Fibroblast of upper back skin (primary cell): ENCODE measurements at places on chromosomes 6 and 20.
A peak's percentile ranks its signal among the peaks of the same experiment; 100 is the strongest.

- DNase-seq: no peak
Measured at GRCh38 chr20:60690771-60691170, 561.3 kb upstream of the CDH4 start.

GRCh38 chr6:40688214-40688761 lies 101.1 kb upstream of the LRFN2 start:
- DNase-seq: peak; percentile 19

DNA sequence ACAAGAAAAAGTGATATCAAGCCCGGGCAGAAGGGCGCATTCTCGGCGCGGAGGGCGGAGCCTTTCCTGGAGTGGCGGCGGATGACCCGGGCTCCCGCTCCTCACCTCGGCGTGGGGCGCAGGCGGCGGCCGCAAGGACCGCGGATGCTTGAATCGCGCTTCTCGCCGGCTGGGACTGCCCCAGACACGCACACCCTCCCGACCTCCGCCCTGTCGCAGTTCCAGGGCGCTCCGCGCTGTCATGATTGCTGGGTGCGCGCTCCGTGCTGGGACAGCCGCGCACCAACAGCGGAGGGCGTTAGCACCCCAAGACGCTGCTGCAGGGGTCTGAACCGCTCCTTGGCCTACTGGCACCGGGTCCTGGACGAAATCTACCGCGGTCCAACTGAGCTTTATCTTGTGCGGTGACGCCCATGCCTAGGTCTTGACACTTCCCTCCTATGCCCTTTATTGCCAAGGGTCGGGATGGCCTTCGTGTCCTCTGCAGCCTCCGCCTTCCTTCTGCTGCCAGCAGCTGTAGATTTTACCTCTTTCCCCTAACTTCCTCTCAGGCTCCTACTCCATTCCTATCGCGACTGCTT lies 43.3 kb downstream of the IRAK1BP1 start:
- DNase-seq: no peak

GRCh38 chr20:32967961-32968457 lies 36.2 kb downstream of the SUN5 start:
- DNase-seq: no peak

DNA sequence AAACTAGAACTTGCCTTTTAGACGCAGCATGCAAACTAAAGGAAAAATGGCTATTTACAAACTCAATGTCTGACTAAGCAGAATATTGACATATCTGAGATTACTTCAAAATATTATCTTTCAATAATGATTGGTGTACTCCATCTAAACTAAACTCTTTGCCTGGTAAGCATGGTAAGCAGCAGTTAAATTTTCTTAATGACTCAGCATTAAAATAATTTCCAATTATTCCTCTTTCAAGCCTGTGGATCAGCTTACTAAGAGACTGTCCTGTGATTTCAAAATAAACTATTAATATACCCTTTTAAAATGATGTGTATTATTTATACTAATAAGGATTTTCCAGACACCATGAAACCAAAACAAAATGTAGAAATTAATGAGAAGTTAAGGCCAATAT lies 226.8 kb upstream of the THEMIS start:
- DNase-seq: no peak

DNA sequence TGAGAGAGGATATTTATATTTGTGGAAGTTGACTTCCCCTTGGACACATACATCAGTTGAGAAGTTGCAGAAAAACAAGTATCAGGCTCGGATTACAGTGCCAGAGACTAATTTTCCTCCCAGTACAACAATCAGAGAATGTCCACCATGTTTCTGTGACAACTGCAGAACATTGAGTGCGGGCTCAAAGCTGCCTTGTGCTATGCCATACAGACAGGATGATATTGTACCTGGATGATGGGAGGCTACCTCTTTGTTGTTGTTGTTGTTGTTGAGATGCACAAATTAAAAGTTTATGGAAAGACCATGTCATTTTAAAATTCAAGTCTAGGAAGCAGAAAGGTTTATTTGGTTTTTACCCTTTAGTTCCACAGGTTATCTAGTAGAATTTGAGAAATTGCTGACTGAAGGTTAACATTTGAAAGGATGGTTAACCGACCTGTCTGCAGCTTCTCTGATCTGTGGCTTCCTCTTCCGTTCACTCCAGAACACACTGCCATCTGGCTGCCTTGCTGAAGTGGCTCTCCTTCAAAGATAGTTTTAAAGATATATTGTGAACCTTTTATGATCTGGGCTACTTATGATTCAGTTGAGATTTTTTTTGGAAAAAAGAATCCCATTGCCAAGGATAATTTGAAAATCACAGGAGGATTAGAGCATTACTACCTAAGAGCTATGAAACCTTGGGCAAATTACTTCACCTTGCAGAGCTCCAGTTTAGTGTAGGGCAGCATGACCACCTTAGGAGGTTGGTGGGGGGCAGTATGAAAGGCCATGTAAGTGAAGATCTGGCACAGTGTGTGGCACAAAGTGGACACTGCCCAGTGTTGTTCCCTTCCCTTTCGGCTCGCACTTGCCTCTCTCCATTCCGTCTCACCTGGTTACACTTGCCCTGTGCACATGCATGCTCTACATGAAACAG lies 15.9 kb downstream of the TMEM200A start:
- peak; percentile 42 for DNase-seq

DNA sequence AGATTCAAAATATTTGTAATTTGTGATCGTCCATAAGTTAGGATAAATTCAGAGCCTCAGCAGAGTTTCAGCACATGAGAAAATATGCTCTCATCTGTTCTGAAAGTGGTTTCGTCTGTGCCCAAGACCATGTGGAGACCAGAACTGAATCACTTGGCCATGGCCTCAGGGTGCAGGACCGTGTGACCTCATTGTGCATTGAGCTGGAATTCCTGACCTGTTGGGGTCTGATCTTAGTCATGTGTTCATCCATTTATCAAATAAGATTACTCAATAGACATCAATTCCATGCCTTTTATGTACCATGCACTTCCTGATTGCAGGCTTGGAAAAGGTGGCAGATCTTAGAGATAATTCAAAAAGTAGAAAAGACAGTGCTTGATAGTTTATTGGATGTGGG lies 680.5 kb downstream of the QKI start:
- DNase-seq: peak; percentile 12

- no peak for DNase-seq
Measured at GRCh38 chr20:4873396-4873795, 127.9 kb downstream of the SLC23A2 start.

GRCh38 chr6:21905531-21905930 lies 312.0 kb downstream of the SOX4 start:
- DNase-seq: no peak

DNA sequence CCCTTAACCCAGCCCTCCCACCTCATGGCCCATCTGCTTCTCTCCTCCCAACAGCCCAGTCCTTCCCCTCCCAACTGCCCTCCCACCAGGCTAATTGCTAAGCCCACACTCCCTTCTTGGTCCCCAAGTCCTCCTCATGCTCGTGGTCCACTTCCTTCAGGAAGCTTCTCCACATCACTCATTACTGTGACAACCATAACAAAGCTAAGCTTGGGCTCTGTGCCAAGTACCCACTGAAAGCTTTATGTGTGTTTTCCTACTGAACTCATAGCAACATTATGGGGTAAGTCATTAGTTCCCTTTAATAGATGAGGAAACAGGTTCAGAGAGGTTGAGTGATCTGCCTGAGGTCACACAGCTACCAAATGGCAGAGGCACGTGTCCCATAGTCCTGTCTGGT lies 16.2 kb downstream of the FRS3 start:
- no peak for DNase-seq

GRCh38 chr20:62641321-62642050 lies 817 bp upstream of the SLCO4A1 start:
- DNase-seq: no peak

DNA sequence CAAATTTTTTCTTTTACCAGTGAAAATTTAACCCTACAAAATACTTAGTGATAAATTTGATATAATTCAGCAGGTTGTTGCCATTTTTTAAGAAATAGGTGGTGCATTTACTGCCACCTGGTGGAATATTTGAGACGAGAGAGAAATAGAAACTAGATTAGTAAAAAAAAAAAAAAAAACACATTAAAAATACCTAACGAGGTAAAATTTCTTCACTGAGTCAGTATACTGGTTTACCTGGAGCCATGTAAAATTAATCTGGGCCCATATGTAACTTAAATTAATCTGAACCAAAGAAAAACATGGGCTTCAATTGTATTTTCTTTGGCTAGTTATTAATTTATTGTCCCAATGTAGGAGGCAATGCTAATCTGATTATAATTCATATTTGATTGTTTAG lies 520.8 kb downstream of the EPM2A start:
- peak; percentile 40 for DNase-seq

DNA sequence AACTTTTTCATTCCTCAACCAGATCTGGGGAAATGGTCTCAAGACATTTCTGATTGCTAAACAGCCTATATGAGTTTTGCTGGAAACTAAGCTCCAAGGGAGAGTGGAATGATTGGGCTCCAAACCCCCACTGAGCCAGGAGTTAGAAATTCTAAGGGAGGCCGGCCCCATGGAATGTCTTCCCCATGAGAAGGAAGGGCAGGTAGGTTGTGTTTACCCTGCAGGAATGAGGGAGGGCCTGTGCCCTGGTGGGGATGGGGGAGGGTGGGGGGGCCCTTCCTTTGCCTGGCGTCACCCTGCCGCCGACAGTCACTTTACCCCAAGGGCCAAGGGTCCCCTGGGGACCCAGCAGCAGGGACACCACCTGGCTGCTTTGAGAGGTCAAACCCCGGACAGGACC lies 298.9 kb downstream of the TFAP2C start:
- no peak for DNase-seq

DNA sequence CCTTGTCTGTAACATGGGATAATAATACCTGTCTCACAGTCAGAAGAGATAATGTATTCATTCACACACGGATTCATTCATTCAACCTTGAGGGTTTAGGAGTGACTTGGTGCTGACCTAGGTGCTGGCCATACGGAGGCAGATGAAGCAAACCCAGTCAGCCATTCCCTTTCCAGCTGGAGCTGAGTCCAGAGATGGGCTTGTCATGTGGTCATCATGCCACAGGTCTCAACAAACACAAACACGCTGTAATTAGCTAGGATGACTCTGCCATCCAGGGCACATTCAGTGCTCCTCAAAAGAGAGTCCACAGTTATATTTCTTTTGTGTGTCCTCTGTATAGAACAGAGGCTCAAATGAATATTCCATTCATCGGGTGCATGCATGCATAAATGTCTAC lies 19.5 kb upstream of the PRELID3B start:
- DNase-seq: no peak

- no peak for DNase-seq
Measured at GRCh38 chr6:151738267-151738666, 69.2 kb upstream of the ESR1 start.

GRCh38 chr6:21151119-21151518 lies 442.4 kb upstream of the SOX4 start:
- no peak for DNase-seq

- DNase-seq: no peak
Measured at GRCh38 chr6:108868647-108869046, 20.4 kb downstream of the ARMC2 start.

DNA sequence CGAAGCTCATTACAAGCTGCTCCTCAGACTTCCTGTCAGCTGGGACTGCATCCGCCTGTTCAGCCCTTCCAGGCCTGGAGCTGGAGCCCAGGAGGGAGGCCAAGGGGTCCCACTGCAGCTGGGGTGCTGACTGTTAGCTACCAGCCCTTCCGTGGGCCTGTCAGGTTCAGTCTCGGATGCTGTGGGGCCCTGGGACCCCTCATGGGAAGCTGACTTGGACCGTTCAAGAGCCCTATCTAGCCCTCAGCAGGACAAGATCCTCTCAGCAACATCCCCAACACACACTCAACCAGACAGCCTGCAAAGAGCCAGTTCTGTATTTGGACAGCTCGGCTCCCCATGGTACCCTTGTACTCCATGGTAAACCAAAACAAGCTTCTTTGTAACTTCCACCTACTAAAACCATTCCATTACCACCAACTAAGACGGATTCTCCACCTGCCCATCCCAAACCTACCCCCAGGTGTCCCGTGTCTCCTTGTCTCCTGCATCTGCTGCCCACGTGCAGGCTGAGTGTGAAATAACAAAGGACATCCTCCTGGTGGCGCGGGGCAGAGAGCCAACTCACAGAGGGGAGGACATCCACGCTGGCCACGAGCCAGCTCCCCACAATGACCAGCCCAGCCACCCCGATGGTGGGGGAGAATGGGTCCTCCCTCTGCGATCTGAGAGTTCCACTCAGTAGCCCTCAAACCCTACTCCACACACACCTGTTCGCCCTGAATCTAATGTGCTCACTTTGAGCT lies 111.2 kb downstream of the TAF4 start:
- no peak for DNase-seq

DNA sequence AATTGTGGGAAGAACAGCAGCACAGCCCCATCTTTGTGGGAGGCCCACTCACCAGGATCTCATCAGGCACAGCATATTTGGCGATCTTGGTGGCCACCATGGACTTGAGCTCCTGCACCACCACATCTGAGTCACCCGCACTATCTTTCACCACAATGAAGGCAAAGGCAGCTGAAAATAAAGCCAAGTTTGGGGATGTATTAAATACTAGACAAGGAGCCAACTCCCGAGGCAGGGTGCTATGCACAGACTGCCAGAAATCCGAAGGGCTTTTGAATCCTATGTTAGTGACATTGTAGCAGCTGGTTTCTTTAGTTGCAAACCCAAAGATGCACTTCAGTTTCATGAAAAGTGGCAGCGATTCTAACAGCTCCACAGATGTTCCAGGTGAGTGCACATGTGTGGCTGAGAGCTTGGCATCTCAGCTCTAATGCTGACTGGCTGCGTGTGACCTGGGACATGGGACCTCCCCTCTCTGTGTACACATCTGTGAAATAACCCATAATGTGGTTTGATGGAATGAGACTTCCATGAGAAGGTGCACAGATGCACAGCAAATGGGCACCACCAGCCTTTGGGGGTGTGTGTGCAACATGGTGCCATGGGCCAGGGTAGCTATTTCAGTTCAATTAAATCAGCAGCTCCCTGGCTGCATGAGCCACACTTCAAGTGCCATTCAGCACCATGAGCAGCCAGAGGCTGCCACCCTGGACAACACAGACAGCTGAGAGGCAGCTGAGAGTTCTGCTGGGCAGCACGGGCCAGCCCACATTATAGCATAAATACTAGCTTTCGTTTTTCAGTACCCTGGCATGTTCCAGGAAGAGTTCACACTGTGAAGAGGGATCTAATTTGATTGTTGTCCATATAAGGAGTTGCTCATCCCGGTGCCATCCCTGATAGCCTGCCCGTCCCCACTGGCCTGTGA lies 16.9 kb upstream of the APMAP start:
- peak; percentile 17 for DNase-seq

DNA sequence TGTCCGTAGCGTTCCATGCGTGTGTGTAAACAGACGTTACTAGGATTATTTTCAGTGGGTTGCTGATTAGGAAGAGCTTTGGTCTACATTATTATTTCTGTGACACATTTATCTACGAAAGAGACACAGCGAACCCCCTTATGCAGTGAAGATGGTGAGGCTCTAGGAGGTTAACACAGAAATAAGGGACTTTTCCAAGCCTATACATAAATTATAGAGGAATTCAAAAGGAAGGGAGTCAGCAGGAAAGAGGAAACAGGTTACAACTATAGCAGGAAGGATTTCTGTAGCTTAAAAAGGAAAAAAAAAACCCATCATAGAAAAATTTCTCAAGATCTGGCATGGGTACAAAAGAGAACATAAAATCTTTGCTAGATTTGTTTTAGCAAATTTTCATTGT lies 12.9 kb upstream of the RPS6KA2 start:
- DNase-seq: no peak

GRCh38 chr6:13550656-13551055 lies 23.7 kb upstream of the SIRT5 start:
- DNase-seq: no peak

GRCh38 chr20:34747479-34747878 lies 43.3 kb downstream of the TP53INP2 start:
- no peak for DNase-seq

- peak; percentile 84 for DNase-seq
Measured at GRCh38 chr6:38239719-38240451, 399.8 kb downstream of the BTBD9 start.

GRCh38 chr6:111423960-111424846 lies 58.8 kb downstream of the REV3L start:
- DNase-seq: peak; percentile 29
